ENCODE measurements at places on chromosomes 13 and 19.

GRCh38 chr13:90055121-90055520 lies 1292.4 kb upstream of the MIR17HG start:
- no peak for DNase-seq

DNA sequence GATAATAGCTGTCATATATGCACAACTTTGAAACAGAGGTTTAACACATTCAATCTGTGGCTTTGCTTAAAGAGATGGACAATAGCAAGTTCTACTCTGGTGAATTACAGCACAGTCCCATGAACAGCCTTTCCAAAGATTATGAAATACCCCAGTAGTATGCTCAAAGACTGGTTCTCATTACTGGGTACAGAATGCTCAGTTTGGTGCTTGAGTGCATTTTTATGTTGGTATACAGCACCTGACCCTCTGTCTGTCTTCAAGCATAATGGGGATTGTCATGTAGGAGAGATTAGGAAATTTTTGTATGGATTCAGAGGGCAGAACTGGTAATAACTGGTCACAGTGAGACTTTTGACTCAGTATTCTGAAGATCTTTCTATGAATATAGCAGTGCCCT lies 7.6 kb downstream of the LMO7 start:
- DNase-seq = no peak

DNA sequence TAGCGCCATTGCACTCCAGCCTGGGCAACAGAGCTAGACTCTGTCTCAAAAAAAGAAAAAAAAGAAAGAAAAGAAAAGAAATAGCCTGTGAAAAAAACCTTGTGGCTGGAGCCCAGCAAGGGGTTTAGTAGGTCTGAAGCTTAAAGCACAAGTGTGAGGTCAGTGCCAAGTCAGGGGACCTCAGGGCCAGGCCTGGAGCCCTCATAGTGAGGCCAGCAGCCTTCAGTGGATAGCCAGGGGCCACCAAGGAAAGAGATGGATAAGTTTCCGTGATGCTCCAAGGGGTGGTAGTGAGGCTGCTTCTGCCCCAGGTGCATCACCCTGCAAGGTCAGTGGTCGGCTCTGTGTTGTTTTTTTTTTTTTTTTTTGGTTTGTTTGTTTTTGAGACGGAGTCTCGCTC lies 12.9 kb downstream of the TINCR start:
- DNase-seq = no peak

- peak; percentile 64 for DNase-seq
Observed at GRCh38 chr19:17847538-17848366, at the start of gene JAK3. Gene JAK3, minus strand, starts transcription at chr19:17847982. Its CDS starts 3,565 bp downstream, at chr19:17844417.

GRCh38 chr13:99227909-99228688 lies 27.4 kb downstream of the UBAC2 start:
- DNase-seq = no peak

DNA sequence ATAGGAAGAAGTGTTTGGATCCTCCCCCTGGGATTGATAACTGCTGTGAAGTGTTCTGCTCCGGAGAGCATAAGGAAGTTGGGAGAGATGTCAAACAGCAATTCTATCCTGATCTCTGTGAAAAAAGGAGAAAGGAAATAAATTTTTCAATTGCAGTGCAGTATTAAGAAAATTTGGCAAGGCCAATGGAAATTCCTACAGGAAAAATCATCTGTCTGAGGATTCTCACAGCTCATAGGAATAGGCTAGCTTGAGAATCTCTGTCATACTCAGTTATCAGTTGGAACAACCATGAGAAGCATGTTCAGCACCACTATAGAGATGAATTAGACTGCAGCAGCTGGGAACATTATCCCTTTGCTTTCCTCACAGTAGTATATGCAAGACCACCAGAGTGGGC lies 1238.9 kb upstream of the MIR17HG start:
- DNase-seq = no peak

- no peak for DNase-seq
Observed at GRCh38 chr13:46535825-46536224, 17.1 kb upstream of the LRCH1 start.

DNA sequence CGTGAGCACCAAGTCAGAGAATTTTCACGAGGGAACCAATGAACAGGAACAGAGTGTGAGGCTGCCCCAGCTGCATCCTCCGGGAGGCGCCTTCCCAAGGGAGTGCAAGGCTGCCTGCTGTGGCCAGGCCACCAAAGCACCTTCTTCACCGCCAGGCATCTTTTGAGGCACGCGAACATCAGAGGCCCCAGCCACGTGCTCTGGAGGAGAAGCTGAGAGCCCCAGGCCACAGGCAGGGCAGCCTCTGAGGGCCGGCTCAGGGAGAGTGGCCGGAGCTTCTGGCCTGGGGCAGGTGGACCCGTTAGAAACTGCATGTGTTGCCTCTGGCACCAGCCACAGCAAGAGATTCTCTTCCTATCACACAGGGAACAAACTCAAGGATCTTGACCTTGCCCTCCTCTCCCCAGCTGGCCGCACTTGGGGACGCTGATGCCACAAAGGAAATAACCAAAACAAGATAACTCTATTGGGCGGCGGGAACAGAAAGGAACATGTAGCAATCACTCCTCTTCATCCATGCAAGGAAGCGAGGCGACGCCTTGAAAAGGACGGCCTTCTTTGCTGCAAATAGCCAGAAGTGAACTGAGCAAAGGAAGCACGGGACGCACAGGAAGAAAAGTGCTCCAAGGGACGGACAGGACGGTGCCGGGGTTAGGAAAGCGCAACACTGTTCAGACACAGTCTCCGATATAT lies 19.9 kb downstream of the GAS6 start:
- DNase-seq = no peak

GRCh38 chr13:41548031-41548430 lies 90.7 kb downstream of the RGCC start:
- no peak for DNase-seq

- DNase-seq = no peak
Observed at GRCh38 chr13:24112791-24113190, 47.7 kb upstream of the SPATA13 start.

GRCh38 chr13:20371825-20372224 lies 139.7 kb upstream of the GJB6 start:
- no peak for DNase-seq

- DNase-seq = no peak
Observed at GRCh38 chr13:113238536-113238935, 29.1 kb downstream of the CUL4A start.

- no peak for DNase-seq
Observed at GRCh38 chr13:111256946-111257345, 63.5 kb upstream of the TEX29 start.

DNA sequence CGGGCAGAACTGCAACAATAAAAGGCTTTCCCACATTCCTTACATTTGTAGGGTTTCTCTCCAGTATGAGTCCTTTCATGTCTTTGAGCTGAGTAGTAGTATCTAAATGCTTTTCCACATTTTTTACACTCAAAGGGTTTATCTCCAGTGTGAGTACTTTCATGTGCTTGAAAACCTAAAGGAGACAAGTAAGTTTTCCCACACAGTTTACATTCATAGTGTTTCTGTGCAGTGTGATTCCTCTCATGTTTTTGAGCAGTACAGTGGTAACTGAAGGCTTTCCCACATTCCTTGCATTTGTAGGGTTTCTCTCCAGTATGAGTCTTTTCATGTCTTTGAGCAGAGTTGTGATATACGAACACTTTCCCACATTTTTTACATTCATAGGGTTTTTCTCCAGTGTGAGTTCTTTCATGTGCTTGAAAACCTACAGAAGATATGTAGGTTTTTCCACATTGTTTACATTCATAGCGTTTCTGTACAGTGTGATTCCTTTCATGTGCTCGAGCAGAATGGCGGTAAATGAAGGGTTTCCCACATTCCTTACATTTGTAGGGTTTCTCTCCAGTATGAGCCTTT lies 47.0 kb downstream of the ZNF44 start:
- DNase-seq = no peak

GRCh38 chr19:58001895-58002369 lies 688 bp downstream of the ZNF606 start:
- DNase-seq = no peak

DNA sequence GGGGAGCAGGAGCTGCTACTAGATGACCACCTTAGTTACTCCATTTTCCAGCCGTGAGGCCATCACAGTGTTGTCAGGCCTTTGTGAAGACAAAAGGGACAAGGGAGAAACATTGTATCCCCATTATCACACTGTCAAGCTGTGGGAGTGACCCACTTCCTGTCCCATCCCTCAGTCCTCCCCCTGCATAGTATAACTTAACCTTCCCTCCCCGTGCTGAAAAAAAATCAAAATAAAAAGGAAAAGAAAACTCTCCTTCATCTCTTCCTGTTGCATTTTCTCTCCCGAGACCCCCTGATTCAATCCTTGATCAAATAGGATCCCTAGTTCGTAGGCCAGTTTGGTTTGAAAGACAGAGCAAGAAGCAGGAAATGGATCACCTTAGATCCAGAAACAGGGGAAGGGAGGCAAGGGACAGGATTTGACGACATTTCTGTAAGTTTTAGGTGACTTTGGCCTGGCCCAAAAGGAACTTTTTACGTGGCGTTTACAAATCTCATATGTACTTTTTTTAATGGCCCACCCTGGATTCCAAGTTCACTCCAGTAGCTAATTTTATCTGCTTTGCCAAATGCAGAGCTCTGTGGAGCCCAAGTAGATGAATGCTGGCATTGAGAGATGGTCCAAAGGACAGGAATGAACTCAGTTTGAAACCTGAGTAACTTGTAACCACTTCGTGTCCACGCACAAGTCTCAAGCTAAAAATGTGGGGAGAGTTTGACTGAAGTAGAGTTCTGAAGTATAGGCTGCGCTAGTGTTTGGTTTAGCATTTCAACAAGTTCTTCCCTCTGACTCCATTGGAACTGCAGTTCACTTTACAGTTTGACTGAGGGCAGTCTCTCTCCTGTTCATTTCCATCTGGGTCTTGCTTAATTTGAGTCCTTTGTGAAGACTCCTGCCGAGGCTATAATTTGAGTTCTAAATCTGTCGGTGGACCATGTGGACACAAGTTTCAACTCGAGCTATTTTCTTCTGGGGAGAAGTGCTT lies 16.6 kb upstream of the GATAD2A start:
- no peak for DNase-seq

GRCh38 chr13:95315752-95316151 lies 14.5 kb upstream of the ABCC4 start:
- no peak for DNase-seq

DNA sequence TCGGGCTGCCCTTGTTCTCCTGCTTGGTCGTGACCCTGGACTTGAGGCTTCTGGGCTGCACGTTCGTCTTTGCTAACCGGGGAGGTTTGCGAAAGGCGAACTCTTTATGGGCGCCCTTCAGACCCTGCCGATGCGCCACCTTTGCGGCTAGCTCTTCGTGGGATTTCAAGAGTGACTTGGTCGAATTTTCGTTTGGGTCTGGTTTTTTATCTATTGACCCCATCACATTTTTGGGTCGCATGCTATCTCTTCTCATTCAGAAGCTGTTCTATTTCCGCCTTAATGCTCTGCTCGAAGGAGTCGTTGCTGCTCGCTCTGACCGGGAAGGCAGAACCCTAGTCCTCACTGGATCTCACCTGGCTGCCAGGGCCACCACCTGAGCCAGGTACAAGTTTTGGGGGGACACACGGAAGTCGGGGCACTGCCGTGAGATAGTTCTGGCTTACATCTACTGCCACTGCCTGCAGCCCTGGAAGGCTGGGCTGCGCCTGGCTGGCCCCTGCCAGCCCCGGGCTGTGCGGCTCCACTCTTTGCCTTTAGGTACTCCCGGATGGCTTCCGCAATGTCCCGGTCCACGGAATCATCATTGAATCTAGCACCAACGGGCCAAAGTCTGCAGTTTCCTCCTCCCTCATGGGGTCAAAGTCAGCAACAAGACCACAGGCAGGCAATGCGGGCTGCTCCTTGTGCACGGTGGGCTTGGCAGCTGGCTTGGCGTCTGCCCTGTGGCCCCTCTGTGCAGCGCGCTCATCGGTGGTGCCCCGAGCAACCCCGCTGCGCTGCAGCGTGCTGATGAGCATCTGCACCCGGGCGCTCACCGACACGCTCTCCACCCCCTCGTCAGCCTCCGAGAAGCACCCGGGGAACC lies 16.2 kb downstream of the RB1 start:
- DNase-seq = no peak

- peak; percentile 48 for DNase-seq
Observed at GRCh38 chr19:1133471-1133929, 29.7 kb downstream of the GPX4 start.

- no peak for DNase-seq
Observed at GRCh38 chr19:31749231-31749630, 400.0 kb upstream of the TSHZ3 start.

- no peak for DNase-seq
Observed at GRCh38 chr19:47762615-47763308, 15.7 kb upstream of the SELENOW start.

DNA sequence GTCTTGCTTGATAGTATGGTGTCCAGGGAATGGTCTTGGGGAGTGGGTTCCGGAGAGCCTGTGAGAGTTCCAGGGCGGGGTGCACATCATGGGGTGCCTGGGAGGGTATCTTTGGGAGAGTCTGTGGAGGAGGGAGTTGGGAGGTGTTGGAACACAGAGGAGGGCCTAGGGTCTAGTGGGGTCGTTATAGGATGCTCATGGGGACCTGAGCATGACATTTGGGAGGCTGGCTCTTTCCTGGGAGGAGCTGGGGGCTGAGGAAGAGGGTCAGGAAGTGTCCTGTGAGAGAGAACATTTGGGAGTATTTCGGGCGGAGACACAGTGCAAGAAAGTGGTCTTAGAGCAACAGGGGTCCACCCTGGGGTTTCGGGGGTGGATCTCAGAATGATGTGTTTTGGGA lies 2.7 kb downstream of the ACTL9 start:
- DNase-seq = no peak

DNA sequence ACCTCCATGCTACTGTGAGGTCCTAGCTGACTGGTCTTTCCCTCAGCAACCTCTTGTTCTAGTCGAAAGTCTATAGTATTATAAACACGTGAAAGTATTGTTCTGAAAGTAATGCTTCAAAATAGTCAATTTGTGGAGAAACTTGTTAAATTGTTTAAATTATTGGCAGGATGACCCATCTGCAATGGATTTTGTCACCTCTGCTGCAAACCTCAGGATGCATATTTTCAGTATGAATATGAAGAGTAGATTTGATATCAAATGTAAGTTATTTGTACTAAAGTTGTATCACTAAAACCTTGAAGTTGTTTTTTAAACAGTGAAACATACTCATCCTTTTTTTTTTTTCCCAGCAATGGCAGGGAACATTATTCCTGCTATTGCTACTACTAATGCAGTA lies 25.9 kb downstream of the UBA2 start:
- no peak for DNase-seq

- DNase-seq = no peak
Observed at GRCh38 chr13:40109351-40109844, 453.9 kb downstream of the COG6 start.

- no peak for DNase-seq
Observed at GRCh38 chr19:1336079-1336684, 47.5 kb upstream of the NDUFS7 start.

- peak; percentile 68 for DNase-seq
Observed at GRCh38 chr13:21124852-21125251, 51.5 kb downstream of the SKA3 start.

GRCh38 chr19:38508507-38508906 lies 75.0 kb downstream of the RYR1 start:
- no peak for DNase-seq

- DNase-seq = peak; percentile 34
Observed at GRCh38 chr19:5804516-5805461, at the start of gene NRTN. Gene NRTN, plus strand, starts transcription at chr19:5805067. Its CDS starts 19,099 bp downstream, at chr19:5824166.

DNA sequence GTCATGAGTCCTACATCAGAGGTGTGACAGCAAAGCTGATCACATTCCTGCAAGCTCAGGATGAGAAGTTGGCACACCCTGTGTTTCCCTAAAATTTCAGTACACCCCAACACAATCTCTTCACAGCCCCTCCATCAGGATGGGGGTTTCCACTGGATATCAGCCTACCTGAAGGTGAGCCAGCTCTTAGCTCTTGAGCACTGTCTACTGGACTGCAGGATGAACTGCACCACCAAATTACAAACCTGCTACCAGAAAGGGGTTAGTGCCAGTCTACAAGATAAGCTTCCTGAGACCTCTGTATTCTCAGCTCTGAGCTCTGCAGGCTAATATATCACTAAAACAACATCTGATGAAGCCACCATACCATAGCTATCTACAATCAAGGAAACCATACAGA lies 1616.2 kb upstream of the SPRY2 start:
- DNase-seq = no peak

Measured in HAP-1 (cell line).